Hematopoietic multipotent progenitor cell treated with erythropoietin and hydrocortisone succinate and interleukin-3 and kit ligand, for 8 days (in vitro differentiated cells): ENCODE measurements at places on chromosomes 11 and 22.
A peak's percentile ranks its signal among the peaks of the same experiment; 100 is the strongest.

DNA sequence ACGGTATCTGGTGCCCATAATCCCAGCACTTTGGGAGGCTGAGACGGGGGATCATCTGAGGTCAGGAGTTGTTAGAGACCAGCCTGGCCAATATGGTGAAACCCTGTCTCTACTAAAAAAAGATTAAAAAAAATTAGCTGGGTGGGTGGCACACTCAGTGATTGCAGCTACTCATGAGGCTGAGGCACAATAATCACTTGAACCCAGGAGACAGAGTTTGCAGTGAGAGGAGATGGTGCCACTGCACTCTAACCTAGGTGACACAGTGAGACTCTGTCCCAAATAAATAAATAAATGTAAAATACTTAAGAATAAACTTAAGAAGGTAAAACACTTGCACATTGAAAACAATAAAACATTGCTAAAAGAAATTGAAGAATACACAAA is 90.4 kb downstream of the ZNF280B start:
- DNase-seq, result no peak

DNA sequence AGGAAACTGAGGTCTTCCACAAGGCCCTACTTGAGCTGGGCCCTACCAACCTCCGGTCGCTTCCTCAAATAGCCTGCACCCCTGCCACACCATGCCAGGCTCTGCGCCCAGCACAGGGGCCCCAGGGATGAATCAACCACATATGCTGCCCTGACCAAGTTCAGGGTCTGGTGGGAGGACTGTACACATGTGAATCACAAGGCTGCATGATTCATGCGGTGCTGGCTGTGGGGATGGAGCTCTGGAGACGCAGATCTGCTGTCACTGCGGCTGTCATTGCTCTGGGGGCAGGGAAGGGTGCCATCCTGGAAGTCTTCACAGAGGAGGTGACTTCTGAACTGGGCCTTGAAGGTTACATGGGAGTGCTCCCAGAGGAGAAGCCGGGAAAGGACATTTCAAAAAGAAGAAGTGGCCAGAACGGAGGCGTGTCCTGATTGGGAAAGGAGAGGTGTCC is 21.5 kb downstream of the CYTH4 start:
- DNase-seq, result peak; percentile 53

DNA sequence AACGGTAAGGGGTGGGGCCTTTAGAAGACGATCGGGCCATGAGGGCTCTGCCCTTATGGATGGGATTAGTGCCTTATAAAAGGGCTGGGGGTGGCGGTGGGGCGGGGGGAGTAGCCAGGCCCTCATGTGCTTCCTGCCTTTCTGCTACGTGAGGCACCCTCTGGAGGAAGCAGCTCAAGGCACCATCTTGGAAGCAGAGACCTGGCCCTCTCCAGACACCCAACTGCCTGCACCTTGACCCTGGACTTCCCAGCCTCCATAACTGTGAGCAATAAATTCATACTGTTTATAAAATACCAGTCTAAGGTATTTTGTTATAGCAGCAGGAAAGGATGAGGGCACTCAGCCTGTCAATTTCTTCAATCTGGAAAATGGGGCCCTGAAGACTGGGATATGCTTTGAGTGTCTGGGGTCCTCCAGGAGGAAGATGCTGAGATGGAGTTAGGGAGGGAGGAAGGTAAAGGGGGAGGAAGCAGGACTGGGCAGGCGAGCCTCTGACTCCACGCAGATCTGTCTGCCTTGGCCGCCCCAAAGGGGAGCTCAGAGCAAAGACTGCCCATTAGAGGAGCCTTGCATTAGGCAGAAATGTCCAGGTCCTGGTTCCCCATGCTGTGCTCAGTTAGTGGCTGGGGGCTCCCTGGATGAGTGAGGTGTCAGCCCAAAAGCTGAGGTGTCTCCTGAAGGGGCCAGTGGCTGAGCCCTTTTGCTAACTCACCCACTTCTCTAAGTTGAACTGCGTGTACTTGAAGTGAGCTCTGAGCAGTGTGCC is 5.3 kb downstream of the CABP2 start:
- no peak for DNase-seq

DNA sequence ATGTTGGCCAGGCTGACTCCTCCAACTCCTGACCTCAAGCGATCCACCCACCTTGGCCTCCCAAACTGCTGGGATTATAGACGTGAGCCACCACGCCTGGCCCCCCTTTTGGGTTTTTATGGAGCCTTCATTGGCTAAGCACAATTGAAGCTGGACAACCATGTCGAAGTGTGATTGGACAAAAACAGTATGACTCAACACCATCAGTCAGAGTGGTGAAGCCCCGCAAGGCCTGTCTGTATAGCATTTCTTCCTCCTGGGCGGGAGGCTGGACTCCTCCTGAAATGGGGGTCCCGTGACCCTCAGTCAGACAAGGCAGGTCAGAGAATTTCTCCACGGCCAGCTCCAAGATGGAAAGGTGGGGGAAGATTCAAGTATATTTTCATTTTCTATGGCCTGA is 3.1 kb upstream of the PARVB start:
- DNase-seq, result no peak

DNA sequence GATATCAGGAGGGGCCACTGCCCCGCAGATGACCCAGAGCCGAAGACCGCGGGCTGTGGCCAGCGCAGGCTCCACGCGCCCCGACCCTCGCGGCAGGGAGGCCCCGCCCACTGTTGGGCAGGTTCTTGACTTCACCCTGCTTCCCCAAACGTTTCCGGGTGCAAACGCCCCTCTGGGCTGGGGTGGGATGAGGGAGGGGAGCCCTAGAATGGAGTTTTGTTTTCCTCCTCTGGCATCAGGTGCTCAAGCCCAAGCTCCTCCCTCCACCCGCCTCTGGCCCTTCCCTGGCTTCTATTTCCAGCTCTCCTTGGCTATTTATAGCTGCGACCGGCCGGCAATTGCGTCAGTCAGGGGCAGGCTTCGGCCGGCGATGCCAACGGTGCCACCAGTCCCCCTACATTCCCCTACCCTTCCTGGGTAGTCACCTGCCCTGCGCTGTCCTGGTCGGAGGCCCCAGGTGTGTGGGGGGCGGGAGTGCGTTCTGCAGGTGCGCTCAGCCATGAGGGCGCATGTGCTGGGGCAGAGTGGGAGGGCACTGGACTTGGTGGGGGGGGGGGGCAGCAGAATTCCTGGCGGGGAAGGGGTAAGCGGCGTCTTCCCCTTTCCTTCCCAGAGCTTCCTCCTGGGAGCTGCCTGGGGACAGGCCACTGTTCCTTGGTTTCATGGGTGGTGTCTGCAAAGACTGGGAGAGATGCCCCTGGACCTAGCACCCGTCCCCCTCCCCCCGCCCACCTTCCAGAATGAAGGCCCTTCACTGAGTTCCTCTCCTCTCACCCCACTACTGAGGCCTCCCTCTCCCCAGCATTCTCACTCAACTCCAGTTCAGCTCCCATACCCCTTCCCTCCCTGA is 23.6 kb downstream of the DUSP8 start:
- no peak for DNase-seq

GRCh38 chr11:14237444-14237961 is 121.5 kb downstream of the RRAS2 start:
- no peak for DNase-seq

DNA sequence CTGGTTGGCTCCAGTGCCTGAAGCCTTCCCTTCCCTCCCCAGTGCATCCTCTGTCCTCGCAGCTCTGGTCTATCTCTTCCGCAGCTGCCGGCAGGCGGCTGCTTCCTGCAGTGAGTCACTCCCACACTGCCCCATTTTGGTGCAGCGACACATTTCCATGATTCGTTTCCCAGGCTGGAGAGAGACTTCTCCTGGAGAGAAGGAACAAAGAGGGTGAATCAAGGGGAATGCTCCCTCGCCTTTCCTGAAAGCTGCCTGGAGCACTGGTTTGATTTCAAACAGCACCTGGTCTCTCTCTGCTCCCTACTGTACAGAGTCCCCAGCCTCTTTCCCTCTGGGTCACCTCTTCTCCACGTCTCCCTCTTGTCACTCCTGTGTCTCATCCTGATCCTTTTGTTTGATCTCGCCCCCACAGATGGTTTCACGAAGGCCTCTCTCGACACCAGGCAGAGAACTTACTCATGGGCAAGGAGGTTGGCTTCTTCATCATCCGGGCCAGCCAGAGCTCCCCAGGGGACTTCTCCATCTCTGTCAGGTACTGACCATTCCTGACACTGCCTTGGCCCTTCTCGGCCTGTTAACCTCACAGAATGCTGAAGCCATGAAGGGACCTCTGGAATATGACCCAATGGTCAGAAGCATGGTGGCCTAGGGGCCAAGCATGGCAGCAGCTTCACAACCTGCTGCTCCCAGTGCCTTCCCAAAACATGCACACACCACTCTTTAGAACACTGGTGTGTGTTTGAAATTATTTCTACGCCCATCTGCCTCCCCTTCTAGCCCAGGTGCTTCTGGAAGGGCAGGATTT is at the start of gene TMA7B:
TMA7B (plus strand) TSS at position 758 of the 808 bp plus-strand sequence. CDS start 3,978 bp downstream, outside the sequence.
- peak; percentile 58 for DNase-seq

DNA sequence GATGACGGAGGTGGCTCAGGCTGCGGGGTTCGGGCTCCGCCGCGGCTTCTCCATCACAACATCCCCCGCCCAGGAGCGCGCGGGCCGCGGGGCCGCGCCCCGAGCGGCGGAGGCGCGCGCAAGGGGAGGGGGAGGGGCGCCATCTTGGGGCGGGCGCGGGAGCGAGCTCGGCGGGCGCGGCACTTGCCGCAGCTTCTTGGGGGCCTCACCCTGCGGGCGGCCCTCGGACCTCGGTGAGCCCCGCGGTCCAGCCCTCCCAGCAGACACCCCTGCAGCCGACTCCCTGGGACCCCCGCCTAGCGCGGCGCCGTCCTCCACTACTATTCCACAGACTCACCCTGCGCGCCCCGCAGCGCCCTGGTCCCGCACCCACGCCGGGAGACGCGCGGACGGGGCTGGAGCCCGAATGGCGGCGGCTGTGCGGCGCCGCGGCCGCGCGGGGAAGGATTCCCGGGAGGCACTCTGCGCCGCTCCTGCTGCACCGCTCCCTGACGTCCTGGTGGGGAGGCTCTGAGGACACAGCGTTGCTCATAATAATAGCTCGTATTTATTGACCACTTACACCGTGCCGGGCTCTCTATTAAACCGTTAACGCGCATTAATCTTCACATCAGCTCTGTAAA is at the start of gene APBB1:
APBB1 (minus strand) TSS at position 86 of the 623 bp plus-strand sequence. CDS start 7,747 bp downstream, outside the sequence.
- DNase-seq, result peak; percentile 53

DNA sequence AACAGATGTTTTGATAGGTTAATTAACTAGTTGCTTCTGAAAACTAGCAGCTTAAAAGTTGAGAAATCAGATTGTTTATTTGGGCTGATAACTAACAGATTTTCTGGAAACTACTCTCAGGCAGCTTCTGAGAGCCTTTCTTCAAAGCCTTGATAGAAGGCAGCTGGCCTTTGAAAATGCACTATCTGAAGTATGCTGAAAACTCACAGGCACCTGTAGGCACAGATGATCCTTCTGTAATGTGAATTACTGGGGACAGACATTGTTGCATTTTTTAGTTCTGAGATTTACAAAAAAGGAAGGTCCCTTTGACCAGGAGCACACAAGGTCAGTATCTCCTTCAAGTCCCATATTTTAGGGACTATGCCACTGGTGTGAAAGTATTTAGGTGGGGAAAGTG is 460.8 kb upstream of the CNTN5 start:
- DNase-seq, result no peak

DNA sequence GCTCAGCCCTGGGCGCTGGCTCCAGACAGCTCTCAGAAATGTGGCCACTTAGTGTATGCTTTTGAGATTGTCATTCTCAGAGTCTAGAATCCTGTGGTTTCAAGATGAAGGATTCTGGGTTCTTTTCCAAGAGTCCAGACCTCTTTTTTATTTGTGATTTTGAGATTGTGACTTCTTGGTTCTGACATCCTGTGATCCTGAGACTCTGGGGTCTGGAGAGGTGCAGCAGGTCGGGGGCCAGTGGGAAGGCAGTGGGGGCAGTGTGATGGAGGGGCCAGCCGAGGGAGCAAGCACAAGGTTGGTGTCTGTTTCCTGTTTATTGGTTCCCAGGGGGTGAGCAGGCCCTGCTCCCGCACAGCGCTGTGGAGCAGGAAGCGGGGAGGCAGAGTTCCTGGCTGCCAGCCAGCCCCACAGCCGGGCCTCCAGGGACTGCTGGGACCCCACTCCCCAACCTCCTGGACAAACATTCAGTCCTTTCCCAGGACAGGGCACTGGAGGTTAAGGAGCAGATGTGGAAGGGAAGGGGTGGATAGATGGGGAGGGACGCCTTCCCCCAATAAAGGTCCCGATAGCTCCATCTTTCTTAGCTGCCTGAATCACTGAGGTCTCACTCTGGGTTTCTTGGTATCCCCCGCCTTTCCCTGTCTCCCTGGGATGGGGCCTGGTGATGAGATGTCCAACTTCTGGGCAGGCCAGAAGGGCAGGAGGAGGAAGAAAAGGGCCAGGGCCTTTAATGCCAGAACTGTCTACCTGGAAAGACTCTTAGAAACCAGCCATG is 13.7 kb downstream of the ARHGEF17 start:
- DNase-seq, result no peak

DNA sequence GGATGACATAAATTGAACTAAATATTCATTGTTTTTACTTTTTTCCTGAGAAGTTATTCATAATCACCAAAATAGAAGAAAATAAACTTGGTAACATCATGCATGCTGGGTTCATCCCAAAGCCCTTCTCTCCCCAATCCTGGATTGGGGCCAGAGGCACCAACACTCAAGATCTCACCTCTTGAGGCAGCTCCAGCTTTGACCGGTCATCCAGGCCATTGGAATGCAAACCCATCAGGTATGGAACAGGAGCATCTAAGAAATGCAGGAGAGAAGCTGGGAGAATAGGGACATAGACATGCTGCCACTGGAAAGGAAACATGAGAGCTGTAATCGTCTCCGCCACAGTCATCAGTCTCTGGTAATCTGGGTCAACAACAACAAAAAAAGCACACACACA is 71.8 kb downstream of the DENND5A start:
- no peak for DNase-seq

DNA sequence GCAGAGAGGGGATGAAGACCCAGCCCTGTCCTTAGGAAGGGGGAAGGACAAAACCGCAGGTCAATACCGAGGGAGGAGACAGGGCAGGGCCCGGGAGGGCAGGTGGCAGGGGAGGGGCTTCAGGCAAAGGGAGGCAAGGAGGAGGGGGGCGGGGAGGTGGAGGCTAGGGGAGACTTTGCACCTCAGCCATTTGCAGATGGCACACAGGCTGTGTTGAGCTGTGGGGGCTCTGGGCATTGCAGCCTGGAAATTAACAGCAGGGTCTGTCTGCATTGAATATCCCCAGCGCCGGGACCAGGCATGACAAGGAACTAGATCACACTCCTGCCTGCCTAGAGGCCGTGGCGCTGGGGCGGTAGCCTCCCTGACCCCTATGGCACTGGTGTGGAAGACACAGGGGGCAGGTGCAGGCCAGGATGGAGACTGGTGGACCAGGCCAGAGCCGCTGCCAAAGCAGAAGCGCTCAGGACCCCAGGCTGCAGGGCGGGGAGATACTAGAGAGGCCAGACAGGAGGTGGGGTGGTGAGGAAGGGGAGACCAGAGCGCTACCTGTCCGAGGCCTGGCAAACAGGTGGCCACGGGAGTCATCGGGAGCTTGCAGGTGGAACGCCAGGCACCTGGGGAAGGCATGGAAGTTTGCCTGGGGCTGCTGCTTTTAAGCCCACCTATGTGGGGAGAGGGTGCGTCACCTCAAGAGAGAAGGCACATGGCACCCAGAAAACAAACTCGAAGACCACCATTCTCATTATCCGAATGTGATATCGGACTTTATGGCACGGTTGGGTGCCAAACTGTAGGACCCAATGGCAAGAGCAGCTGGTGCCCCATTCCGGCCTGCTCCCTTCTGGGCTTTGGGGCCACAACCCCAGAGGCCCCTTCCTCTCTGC is 11.5 kb downstream of the CBX6 start:
- DNase-seq, result no peak

- DNase-seq, result no peak
These were observed 618.0 kb downstream of the BRD1 start for GRCh38 chr22:49209452-49210195.

GRCh38 chr11:126834149-126834548 is 166.4 kb downstream of the KIRREL3 start:
- DNase-seq, result peak; percentile 66
